Dermis blood vessel endothelial cell (primary cell): ENCODE measurements at places on chromosomes 4 and X.
A peak's percentile ranks its signal among the peaks of the same experiment; 100 is the strongest.

DNA sequence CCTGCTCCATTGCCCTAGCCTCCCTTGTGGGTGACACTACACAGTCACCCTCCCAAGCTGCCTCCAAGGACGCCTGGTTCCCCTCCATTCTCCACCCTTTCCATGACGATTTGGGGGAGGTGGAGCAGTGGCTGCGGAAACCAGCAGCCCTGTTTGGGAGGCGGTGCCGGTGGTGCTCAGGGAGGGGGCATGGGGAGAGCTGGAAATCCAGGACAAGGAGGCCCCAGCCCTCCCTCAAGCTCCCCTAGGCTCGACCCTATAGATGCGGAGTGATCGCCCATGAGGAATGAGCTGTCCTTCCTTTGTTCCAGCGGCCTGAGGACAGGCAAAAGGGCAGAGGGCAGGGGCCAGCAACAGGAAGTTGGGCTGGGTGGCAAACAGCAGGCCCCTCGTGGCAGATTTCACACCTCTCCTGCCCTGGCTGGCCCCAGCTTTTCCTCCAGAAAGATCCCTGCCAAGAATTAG lies 3.6 kb upstream of the RENBP start:
- DNase-seq = peak; percentile 19

DNA sequence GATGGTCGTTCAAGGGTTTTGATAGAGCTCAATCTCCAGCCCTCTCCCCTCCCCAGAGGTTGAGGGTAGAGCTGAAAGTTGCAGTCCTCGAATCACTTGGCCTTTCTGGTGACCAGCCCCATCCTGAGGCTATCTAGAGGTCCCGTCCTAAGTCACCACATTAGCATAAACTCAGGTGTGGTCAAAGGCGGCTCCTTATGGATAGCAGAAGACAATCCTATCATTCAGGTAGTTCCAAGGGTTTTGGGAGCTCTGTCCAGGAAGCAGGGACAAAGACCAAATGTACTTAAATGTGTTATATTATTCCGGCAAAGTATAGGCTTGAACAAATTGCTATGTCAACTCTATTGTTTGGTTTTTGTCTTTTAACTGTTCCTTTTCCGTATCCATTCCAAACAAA lies 30.6 kb downstream of the PDK3 start:
- no peak for DNase-seq

DNA sequence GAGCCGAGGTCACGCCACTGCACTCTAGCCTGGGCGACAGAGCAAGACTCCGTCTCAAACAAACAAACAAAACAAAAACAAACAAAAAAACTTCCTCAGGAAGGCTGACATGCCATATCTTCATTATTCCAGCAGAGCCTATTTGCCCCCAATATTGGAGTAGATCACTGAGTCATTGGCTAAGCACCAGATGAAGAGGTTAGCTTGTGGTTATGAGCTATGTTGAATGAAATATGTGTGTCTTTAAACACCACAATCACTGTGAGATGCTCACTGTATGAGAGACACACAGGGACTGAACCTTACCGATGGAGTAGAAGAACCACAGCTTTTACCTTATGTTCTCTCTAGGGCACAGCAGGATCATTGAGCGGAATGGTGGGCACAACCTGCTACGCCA lies 122.1 kb upstream of the EOLA2 start:
- no peak for DNase-seq

DNA sequence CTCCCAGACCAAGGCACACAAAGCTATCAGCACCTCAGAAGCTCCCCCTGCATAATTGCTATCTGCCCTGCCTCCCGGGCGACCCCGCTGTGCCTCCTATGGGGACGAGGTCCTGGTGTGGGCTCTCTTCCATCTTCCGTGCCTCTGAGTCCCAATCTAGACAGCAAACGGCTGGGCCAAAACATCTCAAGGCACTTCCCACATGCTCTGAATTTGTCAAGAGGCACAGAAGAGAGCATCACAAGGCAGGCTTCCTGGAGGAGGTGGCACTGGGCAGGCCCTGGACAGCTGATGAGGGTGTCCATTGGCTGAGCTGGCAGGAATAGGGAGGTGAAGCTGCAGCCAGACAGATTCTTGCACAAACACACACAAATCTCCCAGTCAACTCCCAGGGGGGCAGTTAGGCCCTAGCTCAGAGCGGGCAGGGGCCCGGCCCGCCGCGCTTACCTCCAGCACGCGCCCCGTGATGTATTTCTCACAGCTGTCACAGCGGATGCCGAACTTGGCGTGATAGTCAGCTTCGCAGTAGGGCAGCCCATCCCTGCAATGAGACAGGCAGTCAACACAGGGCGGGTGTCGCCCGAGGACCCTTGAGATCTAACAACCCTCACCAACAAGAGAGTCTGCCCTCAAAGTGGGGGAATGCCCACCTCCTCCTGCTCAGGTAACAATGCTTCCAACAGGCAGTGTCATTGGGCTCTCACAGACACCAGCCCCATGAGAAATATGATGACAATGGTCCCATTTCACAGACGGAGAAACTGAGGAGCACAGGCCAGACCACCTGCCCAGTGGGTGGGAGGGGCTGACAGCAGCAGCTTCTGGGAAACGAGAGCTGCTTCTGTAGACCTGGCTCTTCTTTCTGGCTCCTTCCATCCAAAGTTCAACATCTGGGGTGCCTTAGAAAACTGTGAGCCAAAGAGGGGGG lies 81.2 kb downstream of the ABLIM2 start:
- no peak for DNase-seq

DNA sequence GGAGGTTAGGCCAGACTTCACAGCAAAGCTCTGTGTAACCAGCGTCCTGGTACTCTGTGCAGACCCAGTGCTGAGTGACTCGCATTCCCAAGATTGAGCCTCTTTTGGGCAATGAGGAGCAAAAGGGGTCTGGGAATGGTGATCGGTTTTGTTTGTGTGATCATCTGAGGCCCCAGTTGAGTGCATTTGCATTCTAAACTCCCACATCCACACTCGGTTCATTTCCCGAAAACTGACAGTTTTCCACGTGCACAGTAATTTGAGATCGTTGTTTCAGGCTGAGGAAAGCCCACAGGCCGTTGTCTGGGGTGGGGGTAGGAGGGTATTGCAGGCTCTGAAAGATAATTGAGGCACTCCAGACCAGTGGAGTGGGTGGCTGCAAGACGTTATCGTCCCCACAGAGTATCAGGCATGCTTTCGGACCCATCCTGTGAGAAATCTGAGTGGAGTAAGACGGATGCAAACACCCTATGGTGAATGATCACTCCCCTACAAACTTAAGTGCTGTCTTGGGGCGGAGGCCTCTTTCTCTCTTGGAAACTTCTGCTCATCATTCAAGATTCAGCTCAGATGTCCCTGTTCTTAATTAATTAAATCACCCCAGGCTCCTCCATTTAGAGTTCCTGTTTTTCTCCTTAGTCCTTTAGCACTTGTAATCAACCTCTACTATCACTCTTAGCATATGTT lies 96.1 kb downstream of the AFF1 start:
- no peak for DNase-seq

DNA sequence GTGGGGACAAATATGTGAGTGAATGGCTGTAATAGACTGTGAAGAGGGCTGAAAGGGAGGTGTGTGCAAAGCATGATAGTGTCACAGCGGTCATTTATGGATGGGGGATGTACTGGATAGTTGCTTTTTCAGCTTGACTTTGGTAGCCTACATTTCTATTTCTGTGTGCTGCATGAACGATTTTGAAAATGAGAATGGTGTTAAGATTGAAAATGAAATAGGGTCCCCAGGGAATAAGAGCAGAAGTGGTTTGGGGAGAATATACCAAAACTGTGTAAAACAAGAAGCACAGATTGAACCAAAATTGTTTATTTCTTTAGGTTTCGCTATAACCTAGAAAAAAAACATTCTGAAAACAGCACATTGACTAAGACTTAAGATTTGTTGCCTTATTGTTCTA lies 58.8 kb upstream of the CLNK start:
- DNase-seq = no peak

- peak; percentile 82 for DNase-seq
These were observed 57.6 kb downstream of the PROM1 start for GRCh38 chr4:16026160-16026761.

- DNase-seq = no peak
These were observed 27.2 kb downstream of the FBXO8 start for GRCh38 chr4:174256277-174256713.

- no peak for DNase-seq
These were observed 97.8 kb downstream of the WFS1 start for GRCh38 chr4:6367371-6367851.

GRCh38 chrX:150982788-150983520 lies at the start of gene HMGB3:
HMGB3 (plus strand) TSS chrX:150983335; CDS start chrX:150985600, 2,265 bp downstream.
- peak; percentile 92 for DNase-seq

GRCh38 chr4:62028745-62029144 lies 828.6 kb downstream of the ADGRL3 start:
- DNase-seq = no peak

DNA sequence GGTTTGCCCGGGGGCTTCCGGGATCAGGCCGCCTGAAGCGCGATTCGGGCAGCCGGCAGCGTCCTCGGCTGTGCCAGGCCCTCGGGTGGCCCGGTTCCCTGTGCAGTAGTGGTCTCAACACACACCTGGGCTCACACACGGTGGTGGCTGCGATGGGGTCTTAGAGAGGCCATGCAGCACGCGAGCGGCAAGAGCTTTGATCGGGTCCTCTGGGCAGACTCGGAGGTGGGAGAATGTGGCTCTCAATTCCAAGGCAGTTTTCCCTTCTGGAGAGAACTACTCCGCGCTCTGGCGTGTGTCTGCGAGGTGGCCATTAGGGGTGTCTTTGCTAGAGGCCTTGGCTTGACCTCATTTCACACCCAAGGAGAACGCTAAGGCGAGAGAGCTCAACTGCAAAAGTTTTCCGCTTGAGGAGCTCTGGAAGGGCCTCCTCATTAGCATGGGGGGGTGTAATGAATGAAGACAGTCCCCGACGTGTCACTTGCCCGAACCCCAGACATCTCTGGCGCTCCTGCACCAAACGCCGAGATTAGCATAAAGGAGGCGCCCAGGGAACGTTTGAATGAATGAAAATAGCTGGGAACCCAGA lies 771 bp upstream of the RBPJ start:
- DNase-seq = peak; percentile 53

DNA sequence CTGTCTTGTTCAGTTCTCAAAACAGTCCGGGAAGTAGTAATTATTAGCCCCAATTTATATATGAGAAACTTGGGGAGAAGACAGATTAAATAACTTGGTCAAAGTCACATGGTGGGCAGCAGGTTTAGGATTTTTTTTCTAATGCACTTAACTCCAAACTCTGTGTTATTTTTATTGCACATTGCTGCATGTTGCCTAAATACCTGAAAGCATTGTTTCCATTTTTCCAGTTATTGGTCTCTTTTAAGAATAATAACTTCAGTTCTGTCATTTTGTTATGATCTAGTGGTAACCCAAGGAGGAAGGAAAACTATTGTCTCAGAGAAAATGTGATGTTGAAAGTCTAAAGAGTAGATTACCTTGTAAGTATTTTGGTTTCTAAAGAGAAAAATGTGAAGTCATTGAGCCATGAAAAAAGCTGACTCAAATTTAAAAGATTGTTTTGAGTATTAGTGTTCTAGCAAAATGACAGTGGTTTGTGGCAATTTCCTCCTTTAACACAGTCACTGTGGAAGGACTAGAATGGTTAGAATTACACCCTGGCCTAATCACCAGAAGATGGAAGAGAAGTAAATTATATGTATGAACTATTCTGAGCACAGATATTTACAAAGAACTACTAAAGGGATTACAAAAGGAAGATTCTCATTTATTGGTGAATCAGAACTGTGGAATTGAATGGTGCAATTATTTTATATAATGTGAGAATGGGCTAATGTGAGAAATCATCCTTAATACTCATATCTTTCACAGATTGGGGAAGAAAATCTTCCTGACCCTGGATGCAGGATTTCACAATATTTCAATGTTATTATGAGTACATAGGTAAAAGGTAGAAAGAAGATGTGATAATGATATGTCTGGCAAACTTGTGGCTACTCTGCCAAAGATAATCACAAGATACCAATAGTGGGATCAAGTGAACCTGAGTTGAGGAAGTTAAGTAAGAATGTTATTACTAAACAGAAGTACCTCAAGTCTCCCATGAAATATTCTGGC lies 21.7 kb upstream of the CXCL8 start:
- DNase-seq = no peak

DNA sequence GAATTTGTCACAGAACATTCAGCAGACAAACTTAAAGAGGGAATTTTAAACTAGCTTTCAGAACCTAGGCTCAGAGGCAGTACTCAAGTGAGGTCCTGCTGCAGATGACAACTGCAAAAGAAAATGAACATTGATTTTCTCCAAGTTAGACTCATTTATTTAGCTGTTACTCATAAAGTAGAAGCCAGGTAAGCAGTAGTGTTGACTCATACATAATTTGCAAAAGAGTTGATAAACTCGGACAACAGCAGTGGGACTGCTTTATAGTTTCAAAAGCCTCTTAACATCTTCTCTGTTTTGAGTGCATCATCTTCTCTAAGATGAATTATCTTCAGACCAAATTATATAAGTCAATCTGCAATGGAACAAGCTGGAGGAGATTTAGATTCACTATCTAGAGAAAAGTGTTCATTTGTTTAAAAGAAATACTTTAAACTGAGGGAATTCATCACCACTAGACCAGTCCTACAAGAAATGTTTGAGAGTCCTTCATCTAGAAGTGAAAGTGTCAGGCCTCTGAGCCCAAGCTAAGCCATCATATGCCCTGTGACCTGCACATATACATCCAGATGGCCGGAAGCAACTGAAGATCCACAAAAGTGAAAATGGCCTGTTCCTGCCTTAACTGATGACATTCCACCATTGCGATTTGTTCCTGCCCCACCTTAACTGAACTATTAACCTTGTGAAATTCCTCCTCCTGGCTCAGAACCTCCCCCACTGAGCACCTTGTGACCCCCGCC lies 49.5 kb downstream of the COQ2 start:
- no peak for DNase-seq

DNA sequence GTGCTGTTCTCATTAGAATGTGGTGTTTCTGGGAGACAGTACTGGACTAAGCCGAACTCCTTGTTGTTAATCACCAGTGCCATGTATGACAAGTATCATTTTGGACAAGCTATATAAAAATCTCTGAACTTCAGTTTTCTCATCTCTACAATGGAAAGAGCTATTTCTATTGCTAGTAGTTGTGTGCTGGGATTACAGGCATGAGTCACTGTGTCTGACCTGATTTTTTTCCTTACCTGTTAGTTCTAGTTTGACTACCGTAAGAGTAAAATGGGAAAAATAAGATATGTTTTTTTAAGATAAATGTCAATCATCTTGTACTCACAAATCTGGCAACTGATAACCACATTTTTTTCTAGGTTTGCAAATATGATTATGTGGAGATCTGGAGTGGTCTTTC lies 192.3 kb downstream of the TLL1 start:
- DNase-seq = no peak

- DNase-seq = peak; percentile 4
These were observed 311.3 kb upstream of the EMCN start for GRCh38 chr4:100828986-100829685.

DNA sequence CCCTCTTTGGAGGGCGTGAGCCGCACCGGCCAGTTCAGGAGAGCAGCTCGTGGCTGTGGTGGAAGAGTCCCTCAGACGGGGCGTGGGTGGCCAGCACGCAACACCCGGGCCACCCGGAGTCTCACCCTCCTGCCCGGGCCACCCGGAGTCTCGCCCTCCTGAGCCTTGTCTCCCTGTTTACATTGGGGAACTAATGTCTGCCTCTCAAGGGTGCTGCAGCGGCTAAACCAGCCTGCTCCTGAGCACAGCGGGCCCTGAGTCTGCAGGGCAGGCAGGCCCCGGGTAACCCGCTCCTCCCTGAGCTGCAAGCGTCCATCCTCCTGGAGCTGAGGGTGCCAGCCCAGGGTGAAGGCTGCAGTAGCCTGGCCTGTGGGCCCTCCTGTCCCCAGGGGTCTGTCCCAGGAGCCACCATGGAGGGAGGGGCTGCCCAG lies 3.0 kb downstream of the PDE6B start:
- DNase-seq = no peak
